GM18507 (cell line): ENCODE measurements at places on chromosomes 7 and 10.
A peak's percentile ranks its signal among the peaks of the same experiment; 100 is the strongest.

- no peak for DNase-seq
Measured at GRCh38 chr10:58201704-58202103, 66.0 kb downstream of the IPMK start.

- DNase-seq = no peak
Measured at GRCh38 chr7:77430927-77431326, 14.8 kb upstream of the GSAP start.

DNA sequence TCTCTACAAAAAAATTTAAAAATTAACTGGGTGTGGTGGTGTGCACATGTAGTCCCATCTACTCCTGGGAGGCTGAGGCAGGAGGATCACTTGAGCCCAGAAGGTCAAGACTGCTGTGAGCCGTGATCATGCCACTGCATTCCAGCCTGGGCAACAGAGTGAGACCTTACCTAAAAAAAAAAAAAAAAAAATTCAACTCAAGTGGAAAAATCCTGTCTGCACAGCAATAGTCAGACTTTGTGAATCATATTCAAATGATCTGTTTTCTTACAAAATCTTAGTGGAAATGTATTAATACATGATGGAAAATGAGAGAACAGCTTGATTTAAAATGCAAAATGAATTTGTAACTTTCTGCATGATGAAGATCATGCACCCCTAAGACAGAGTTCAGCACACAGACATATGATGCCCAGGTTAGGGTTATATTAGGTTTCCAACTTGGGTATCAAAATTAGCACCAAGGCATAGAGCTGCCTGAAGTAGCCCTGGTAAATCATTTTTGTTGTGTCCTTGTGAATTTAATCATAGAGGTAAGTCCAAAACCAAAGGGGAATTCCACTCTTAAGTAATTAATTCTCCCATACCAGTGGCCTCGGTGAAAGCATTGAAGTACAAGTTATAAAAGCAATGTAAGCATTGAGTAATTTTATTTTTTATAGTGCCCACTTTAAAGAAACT, 93.8 kb downstream of the ADD3 start:
- no peak for DNase-seq

GRCh38 chr10:52447931-52448353, 133.9 kb downstream of the DKK1 start:
- no peak for DNase-seq

GRCh38 chr7:5533821-5534367, 110.3 kb upstream of the TNRC18 start:
- DNase-seq = no peak

- DNase-seq = no peak
Measured at GRCh38 chr7:26553582-26553981, 261.9 kb downstream of the SNX10 start.

- no peak for DNase-seq
Measured at GRCh38 chr7:106127984-106128780, 16.1 kb upstream of the SYPL1 start.

DNA sequence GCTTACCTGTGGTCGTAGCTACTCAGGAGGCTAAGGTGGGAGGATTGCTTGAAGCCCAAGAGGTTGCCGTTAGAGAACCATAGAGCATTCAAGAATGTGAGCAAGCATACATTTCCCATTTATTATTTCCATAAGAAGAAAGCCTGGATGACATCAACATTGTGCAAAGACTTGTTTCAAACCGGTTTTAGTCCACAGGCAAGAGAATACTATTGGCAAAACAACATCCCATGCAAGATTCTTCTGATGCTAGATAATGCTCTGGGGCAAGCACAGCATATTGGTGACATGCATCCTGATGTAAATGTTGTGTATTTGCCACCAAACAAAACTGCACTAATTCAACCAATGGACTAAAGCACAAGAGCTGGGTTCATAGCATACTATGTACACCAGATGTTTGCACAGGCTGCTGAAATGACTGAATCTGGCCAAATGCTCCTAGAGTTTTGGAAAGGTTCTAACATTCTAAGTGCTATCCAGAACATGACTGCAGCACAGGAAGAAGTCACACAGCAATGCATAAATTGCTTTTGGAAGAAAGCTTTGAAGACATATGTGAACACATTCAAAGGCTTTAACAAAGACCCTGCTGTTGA, 42.6 kb downstream of the OTUD1 start:
- DNase-seq = no peak

DNA sequence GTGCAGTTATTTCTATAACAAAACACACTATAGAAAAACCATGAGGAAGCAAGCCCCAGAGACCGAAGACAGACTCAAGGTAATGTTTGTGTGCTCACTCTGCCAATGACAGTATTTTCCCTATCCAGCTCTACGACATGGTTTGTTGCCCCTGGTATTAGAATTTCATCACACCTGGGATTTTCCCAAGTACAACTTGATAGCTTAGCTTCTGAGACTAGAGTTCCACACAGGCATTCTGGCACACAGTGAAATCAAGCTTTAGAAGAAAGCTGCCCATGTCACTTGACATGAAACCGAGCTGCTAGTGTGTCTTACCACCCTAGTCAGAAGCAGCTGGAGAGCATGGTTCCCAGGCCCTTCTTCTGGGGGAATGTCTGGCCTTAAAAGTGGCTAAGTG, 44.1 kb upstream of the AKR1E2 start:
- DNase-seq = no peak

DNA sequence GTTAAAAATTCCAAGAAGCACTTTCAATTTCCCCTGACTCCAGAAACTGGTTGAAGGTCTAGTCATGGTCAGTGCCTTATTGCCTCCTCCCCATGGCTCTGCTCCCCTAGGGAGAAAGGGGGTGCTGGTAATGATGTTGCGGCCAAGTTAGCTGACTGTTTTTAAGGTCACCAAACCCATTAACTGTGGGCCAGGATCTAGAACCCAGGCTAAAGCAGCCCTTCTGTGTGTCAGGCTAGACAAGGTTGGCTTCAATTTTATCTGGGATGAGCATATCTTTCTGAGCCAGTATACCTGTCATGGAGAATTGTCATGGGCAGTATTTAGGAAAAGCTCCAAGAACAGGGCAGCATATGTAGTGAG, 11.2 kb upstream of the HOXA13 start:
- no peak for DNase-seq

DNA sequence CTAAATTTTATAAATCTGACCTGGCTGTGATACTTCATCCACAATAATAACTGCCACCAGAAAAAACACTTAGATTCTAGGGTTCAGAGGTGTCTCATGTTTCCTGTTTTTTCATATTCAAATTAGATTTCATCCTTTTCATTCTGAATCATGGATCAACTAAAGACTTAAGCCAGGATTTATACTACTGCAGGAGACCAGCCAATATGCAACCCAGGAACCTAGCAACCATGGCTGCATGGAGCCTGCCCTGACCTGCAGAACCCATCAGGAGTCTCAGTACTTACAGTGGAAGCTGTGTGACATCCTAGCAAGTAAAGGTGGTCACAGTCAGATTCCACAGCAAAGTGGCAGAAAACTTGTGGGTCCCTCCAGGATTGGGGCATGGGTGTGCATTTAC, 40.5 kb upstream of the RNF148 start:
- no peak for DNase-seq

- peak; percentile 17 for DNase-seq
Measured at GRCh38 chr7:67484244-67484751, 487.7 kb downstream of the TYW1 start.

- no peak for DNase-seq
Measured at GRCh38 chr7:82481499-82482097, 38.0 kb upstream of the CACNA2D1 start.

DNA sequence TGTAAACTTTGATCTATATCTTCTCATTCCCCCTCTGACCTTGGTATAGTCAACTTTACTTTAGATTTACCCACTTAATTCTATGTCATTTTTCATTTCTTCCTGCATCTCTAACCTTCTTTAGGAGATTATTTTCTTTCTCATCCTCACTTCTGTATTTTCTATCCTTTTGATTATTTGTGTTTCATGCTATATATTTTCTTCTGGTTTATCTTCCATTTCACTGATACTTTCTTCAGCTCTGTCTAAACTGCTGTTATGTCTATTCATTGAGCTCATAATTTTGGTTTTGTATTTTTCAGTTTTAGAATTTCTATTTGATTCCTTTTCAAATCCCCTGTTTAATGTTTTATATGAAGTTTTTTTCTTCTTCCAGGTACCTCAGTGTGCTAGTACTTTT, 171.1 kb upstream of the LYZL1 start:
- no peak for DNase-seq

DNA sequence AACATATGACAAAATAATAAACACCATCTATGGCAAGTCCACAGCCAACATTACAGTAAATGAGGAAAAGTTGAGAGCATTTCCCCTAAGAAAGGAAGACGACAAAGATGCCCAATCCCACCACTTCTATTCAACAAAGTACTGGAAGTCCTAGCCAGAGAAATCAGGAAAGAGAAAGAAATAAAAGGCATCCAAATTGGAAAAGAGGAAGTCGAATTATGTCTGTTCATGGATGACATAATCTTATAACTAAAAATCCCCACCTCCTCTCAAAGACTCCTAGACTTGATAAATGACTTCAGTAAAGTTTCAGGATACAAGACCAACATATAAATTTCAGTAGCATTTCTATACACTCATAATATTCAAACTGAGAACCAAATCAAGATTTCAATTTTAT, 288.5 kb upstream of the POT1 start:
- DNase-seq = no peak

- DNase-seq = no peak
Measured at GRCh38 chr7:4127909-4128560, 554.1 kb upstream of the FOXK1 start.

- no peak for DNase-seq
Measured at GRCh38 chr7:560966-561630, 41.5 kb upstream of the PDGFA start.

- no peak for DNase-seq
Measured at GRCh38 chr10:50582766-50583762, 40.7 kb downstream of the SGMS1 start.

GRCh38 chr10:48457949-48458661, 146.8 kb downstream of the ARHGAP22 start:
- DNase-seq = no peak

GRCh38 chr7:577278-577665, 57.6 kb upstream of the PDGFA start:
- no peak for DNase-seq

GRCh38 chr10:49400365-49400764, 4.5 kb upstream of the DRGX start:
- DNase-seq = no peak

DNA sequence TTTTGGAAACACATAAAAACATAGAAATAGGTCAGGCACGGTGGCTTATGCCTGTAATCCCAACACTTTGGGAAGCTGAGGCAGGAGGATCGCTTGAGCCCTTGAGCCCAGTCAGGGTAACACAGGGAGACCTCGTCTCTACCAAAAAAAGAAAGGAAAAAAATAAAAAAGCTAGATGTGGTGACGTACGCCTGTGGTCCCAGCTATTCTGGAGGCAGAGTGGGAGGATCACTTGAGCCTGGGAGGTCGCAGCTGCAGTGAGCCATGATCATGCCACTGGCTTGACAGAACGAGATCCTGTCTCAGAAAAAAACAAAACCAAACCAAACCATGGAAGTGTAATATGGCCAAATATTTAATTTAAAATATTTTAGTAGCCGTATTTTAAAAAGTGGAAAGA, 55.6 kb downstream of the MCU start:
- no peak for DNase-seq

GRCh38 chr7:22665923-22666322, 61.1 kb upstream of the IL6 start:
- no peak for DNase-seq

DNA sequence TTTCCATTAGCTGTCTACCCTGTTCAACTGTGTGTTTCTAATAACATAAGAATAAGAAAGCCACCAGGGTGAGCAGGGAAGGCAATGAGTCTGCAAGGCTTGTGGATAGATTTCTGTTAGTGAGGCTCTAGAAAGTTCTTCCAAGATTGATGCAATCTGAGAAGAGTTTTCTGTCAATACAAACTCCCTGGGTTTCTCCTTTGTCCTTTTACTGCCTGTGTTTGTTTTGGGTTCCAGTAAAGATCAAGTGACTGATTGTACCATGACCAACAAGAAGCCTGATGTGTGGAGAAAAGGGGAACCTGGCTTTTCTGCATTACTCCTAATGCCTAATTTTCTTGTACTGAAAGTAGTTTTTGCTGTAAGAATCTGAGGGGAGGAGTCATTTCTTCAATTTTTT, 139.9 kb downstream of the CFTR start:
- no peak for DNase-seq

- DNase-seq = no peak
Measured at GRCh38 chr7:2802504-2803341, 41.4 kb downstream of the GNA12 start.

DNA sequence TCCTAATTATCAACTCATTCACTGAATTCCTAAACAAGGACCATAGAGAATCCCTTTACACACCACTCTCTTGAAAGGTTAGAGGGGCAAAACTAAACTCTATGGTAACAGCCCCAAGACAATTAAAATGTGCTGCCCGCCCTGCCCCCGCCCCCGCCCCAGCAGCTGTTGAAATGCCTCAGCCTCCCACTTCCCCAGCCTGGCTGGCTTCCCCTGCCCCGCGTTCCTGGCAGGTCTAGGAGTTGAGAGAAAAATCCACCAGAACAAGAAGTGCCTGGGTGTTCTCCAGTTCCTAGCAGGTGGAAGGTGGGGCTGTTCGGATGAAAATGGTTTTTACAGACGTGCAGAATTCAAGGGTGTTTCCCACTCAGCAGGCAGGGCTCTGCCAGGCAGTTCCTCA, 109.5 kb upstream of the ZEB1 start:
- no peak for DNase-seq

DNA sequence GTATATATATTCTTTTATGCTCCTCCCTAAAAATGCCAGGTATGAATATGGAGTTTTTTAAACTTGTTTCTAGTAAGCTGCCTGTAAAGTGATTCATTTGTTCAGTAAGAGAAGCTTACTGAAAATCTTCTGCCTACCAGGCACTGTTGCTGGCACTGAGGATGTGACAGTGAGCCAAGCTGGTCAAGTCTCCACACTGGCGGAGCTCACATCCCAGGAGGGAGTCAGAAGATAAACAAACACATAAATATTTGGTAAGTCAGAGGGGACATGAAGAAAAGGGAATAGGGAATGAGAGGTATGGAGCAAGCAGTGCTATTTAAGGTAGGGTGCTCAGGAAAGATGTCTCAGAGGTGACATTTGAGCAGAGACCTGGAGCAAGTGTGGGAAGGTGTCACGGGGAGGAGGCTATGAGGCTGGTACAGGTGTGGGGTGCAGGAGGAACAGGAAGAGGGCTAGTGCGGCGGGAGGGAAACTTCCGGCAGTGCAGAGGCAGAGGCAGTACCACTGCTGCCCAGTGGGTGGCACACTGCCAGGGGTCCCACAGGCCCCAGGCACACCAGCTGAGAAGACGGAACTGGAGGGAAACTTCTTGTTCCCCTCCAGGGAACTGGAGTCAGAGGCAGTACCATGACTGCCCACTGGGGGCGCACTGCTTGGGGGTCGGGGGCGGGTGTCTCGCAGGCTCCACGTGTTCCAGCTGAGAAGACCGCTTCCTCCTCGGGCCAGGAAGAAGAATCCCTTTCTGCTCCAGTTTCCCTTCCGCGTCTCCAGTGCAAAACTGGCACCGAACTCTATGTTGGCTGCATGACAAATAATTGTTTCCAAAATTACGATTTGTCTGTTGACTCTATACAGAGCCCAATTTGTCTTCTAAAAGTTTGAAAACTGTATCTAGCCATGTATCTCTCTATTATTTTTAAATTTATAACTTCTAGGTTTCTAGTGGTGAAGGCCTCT, 161.0 kb downstream of the TEX36 start:
- DNase-seq = peak; percentile 26
